ENCODE measurements at places on chromosomes 16 and 17.

GRCh38 chr17:45997624-45998023 lies 1.4 kb upstream of the STH start:
- DNase-seq, result no peak

GRCh38 chr16:6218855-6219254 lies 1113.8 kb upstream of the RBFOX1 start:
- no peak for DNase-seq

GRCh38 chr16:29994600-29995323 lies 655 bp downstream of the HIRIP3 start:
- no peak for DNase-seq

- DNase-seq, result no peak
Observed at GRCh38 chr17:44389723-44390202, 314 bp upstream of the ITGA2B start.

GRCh38 chr17:49515196-49515770 lies 20.2 kb downstream of the NGFR start:
- DNase-seq, result peak; percentile 88

DNA sequence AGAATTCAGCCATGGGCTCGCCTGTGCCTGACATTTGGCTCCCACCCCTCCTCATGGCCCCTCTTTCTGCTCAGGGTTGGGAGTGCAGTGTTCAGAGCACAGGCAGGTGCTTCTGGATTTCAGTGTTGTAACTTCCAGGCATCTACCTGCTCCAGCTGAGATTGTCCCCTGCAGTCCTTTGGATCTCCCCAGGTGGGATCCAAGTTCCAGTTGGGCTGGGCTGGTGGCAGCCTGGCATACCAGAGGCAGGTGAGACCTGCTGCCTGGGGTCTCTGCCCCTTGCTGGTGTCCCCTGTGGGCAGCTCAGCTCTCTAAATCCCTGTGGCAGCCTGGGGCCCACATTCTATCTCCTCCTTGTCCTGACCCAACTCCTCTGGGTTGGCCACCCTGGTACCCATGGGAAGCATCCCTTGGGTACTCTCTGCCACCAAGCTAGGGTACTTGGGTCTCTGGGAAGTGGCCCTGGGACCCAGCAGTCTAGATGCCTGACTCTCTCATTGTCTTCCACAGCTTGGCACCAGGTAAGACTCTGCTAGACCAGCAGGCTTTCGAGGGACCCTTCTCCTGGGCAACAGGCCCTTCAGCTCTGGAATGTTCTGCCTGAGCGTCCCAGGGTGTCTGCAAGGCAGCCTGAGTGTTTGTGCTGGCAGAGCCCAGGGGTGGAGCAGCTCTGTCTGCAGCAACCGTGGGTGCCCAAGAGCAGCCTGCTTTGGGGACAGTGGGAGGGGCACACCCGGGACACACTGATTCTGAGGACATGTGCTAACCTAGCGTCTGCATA lies 42.5 kb downstream of the DNAH17 start:
- DNase-seq, result no peak

GRCh38 chr16:66894948-66895688 lies 14.8 kb downstream of the PDP2 start:
- DNase-seq, result peak; percentile 62

GRCh38 chr17:53655591-53655990 lies 167.1 kb upstream of the KIF2B start:
- DNase-seq, result no peak

GRCh38 chr16:23432176-23433128 lies 20.5 kb downstream of the COG7 start:
- peak; percentile 55 for DNase-seq

DNA sequence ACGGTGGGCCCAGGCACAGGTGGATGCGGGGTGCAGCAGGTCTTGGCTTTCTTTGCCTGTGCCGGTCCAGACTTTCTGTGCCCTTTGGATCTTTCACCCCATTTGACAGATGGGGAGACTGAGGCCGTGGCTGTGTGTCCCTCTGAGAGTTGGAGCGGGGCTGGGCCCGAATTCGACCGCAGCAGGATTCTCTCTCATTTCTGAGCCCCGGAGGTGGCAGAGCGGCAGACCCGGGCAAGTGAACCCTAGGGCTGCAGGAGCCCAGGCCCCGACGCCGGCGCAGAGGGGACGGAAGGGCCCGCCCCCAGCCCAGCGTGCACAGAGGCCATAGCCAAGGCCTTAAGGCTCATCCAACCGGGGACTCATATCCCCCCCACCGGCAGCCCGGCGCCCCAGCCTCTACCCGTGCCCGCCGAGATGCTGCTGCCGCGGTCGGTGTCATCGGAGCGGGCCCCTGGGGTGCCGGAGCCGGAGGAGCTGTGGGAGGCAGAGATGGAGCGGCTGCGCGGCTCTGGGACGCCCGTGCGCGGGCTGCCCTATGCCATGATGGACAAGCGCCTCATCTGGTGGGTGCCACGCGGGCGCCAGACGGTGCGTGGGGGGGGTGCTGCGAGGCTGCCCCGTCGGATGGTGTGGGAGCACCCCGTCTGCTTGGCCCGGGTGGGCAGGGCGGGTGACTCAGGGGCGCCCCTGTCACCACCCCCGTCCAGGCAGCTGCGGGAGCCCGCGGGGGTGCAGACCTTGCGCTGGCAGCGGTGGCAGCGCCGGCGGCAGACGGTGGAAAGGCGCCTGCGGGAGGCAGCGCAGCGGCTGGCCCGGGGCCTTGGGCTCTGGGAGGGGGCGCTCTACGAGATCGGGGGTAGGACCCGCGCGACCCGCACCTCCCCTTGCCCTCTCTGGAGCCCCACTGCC lies 857 bp downstream of the TMC8 start:
- DNase-seq, result peak; percentile 35

DNA sequence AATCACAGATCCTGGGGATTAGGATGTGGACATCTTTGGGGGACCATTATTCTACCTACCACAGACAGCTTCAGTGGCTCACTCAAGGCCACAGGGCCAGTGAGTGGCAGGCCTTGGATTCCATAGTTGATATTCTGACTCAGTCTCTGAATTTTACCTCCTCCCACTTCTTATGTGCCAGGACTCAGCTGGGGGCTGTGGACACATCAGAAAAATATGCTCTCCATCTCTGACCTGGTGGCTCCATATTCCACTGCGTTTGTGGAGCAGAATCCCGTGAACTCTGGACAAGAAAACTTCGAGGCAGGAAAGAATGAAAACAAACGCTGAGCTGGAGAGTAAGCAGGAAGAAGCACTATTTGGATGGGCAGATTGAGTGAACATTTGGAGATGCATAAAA lies 301.8 kb upstream of the MAF start:
- DNase-seq, result no peak

DNA sequence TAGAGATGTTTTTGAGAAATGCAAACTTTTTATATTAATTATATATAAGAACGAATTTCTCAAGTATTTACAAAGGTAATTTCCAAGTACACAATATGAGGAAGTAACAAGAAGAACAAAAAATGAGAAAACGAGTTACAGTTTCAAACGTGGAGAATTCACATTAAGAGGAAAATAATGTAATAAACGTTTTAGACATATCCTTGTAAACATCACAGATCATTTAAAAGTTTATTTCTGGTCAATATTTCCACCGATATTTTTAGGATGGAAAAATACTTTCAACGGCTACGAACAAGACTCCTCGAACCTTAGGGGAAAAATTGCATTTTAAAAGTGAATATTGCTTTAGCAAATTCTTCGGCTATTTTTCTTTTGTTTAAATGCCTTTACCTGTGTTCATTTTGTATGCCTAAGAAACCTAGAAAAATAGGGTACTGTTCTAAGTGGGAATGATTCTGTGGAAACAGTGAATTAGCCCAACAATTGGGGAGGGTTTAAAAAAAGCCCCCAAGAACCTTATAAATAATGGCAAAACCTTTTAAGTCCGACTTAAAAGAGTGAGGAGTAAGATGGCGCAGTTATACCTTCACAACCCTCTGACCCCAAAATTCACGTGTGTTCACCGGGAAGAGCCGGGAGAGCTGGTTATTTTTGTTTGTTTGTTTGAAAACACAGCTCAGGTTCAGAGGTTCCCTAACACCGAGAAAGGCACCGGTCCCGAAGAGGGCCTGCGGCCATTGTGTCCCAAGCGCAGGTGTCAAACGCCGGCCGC lies 3.3 kb downstream of the HNF1B start:
- DNase-seq, result no peak

GRCh38 chr16:11202260-11203091 lies 53.5 kb downstream of the SOCS1 start:
- no peak for DNase-seq

- DNase-seq, result no peak
Observed at GRCh38 chr17:63349478-63350000, 96.6 kb downstream of the CYB561 start.

DNA sequence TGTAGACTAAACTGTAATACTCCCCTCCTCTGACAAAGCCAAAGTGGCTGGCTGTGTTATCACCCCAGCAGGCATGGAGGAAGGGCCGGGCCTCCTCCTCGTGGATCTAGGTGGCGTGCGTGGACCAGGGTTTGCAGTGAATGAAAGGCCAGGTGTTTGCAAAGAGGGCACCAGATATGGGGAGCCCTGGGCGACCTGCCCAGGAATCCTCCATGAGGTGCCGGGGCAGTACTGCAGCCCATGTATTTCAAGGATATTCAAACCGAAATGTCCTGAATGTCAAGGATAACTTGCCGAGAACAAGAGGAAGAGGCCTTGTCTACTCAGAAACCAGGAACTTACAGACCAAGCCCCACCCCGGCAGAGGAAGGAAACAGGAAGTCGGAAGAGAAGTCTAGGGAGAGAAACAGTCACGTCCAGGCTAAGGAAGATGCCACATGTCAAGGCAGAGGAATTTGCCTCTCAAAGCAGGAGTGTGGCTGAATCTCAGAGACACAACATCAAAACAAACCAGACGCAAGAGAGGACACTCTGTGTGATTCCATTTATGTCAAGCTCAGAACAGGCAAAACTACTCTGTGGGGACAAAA lies 13.7 kb upstream of the OSGIN1 start:
- no peak for DNase-seq

- no peak for DNase-seq
Observed at GRCh38 chr16:64092271-64092670, 1029.6 kb downstream of the CDH11 start.

DNA sequence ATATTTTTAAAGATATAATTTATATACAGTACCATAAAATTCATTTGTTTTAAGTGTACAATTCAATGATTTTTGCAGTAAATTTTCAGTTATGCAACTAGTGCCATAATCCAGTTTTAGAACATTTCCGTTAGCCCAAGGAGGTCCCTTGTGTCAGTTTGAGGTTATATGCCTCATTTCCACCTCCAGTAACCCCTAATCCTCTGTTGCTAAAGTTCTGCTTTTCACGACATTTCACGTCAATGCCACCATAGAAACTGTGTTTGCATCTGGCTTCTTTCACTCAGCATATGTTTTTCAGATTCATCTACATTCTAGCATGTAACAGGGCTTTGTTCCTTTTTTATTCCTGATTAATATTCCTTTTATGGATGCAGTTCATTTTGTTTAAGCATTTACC lies 42.4 kb upstream of the NUDT7 start:
- no peak for DNase-seq

DNA sequence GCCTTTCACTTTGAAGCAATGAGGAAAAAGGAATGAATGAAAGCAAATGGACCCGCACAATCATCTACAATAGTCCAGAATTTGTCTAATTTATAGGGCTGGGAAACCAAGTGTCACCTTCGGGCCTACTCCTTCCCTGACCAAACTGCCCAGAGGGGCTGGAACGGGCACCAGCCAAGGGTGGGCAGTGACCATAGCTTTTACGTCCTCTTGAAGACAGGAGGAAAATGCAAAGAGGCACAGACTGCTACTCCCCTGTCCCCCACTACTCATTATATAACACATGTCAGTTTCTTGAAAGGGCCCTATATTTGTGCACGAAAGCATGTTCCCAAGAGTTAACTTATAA lies 122.3 kb downstream of the ZFHX3 start:
- no peak for DNase-seq

- no peak for DNase-seq
Observed at GRCh38 chr17:14805348-14805747, 459.8 kb downstream of the PMP22 start.

GRCh38 chr17:55889271-55889670 lies 138.4 kb downstream of the PCTP start:
- DNase-seq, result no peak

DNA sequence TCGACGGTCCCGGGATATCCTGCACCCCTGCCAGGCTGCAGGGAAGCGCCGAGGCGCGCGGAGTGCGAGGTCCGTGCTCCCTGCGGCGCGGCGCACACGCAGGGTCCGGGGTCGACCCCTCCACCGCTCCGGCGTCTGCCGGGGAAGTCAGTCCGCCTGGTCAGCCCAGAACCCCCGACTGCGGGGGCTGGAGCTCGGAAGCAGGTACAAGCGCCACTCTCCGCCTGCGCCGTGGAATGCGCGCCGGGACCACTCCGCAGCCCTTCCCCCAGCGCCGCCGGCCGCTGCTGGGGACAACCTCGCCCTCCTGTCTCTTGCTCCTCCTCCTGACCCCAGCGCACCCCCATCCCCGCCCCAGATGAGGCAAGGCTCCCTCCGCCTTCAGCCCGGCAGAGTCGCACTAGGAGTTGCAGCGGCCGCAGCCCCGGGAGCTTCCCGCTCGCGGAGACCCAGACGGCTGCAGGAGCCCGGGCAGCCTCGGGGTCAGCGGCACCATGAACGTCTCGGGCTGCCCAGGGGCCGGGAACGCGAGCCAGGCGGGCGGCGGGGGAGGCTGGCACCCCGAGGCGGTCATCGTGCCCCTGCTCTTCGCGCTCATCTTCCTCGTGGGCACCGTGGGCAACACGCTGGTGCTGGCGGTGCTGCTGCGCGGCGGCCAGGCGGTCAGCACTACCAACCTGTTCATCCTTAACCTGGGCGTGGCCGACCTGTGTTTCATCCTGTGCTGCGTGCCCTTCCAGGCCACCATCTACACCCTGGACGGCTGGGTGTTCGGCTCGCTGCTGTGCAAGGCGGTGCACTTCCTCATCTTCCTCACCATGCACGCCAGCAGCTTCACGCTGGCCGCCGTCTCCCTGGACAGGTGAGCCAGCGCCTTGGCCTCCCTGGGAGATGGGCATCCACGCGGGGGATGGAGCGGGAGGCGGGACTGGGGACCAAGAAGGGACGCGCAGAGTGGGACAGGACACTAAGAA lies at the start of gene GALR2:
GALR2 (plus strand) TSS at position 392 of the 974 bp plus-strand sequence; CDS start at position 495, 103 bp downstream.
- DNase-seq, result no peak

DNA sequence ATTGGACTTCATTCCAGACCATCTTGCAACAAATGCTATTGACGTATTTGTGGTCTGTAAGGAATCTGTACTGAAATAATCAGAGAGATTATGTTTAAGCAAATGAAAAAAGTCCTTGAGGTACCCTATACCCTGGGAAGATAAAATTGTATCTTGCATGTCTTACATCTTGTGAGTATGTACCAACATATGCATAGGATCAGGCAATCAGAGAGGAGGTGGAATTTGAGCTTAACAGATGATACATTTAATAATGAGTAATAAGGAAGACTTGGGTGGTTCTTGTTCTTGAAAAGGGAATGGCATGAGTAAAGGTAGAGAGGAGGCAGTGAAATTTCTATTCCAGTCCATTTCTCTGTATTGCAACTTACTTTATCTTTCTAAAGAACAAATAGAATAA lies 10.6 kb downstream of the MOSMO start:
- DNase-seq, result no peak

DNA sequence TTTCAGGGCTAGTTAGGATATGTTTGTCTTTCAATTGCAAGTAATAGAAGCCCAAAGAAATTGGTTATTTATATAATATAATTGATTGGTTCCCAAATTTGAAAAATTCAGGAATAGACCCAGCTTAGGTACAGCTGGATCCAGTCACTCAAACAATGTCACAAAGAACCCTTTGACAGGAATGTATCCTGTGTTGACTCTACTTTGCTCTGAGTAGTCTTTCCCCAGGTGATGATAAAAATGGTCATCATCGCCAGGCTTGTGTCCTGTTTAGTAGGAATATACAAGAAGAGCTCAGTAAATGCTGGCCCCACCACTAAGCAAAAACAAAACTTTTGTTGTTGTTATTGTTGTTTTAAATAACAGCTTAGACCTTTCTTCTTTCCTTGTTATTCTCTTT lies 35.0 kb downstream of the MAPT start:
- no peak for DNase-seq

All from MM.1S (cell line).